Stimulated activated CD4-positive, alpha-beta T cell treated with anti-CD3 and anti-CD28 coated beads, Interleukin-1b, Interleukin-23, amount 100 ng/mL, for 1 hour (primary cell): ENCODE measurements at places on chromosomes 6 and 20.

GRCh38 chr20:23449421-23449820, 3.3 kb downstream of the CST11 start:
- DNase-seq = no peak

DNA sequence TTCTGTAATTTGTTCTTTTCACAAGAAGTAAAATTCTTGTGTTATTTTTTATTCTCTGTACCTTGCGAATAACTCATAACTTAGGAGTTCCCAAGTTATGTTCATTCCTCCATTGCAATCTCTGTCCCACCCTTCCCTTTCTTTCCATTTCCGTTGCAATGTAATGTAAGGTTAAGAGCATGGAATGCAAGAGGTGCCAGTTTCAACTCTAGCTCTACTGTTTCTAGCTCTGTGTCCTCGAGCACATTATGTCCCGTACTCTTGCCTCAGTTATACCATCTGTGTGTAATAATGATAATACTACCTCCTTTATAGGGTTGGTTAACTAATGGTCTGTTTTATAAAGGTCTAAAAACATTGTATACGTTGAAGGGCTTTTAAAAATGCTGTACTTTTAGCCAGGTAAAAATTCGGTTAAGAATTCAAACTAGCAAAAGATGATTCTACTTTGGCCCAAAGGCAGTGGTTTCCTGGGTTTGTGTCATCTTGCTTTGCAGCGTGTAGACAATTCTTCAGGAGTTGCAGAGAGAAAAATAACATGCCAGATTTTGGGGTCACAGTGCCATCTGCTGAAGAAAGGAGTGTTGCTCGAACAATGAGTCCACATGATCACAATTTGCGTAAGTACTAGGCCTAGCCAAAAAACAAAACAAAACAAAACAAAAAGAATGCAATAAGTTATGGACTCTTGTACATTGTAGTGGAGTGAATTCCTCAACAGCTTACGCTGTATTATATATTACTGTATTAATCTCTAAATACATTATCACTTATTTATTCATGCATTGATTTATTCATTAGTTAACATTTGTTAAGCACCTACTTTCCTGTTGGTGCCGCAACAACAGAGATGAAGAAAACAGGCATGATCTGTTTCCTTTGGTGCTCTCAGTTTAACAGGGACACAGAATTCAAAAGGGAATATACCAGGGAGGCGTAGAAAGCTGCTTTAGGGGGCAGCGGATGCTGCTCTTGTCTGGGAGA, 10.0 kb upstream of the PFDN4 start:
- DNase-seq = no peak

- DNase-seq = no peak
Measured at GRCh38 chr6:32109114-32109764, at the start of gene TNXB. TSS of gene TNXB (minus strand) at chr6:32109338. CDS start at chr6:32098198, 11,140 bp downstream.

GRCh38 chr6:3052481-3053230, 15.6 kb upstream of the RIPK1 start:
- DNase-seq = no peak

DNA sequence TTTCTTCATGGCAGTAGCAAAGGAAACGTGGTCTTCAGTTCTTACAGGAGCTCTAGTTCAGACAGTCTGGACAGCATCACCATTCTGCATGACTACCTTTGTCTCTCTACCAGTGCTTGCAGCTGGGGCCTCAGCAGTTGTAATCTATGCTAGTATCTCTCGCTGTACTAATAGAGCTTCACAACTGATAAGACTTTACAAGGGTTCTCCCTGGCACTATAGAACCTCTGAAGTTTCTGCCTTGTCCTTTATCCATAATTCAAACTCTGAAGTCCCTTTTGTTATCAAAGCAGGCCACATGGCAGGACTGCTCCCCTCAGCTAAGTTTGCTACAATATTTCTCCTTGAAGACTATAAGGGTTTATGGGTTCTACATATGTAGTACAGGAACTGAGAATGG, 842.1 kb upstream of the ADGRB3 start:
- no peak for DNase-seq

- DNase-seq = no peak
Measured at GRCh38 chr6:160367798-160368547, 19.8 kb downstream of the SLC22A3 start.

DNA sequence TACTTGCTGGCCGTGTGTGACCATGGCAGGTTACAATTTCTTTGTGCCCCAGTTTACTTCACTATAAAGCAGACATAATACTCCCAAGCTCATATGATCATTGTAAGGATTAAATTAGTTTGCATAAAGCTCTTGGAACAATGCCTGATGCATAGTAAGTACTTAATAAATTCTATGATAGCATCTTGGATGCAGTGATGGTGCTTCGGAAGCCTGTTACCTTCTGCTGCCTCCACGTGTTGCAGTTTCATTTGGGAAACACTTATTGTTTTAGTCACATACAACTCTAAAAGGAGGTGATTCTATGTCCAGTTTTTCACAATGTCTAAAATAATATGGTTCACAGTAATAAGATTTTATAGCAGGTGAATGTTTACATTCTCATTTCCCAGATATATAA, 343.9 kb downstream of the NRN1 start:
- no peak for DNase-seq

DNA sequence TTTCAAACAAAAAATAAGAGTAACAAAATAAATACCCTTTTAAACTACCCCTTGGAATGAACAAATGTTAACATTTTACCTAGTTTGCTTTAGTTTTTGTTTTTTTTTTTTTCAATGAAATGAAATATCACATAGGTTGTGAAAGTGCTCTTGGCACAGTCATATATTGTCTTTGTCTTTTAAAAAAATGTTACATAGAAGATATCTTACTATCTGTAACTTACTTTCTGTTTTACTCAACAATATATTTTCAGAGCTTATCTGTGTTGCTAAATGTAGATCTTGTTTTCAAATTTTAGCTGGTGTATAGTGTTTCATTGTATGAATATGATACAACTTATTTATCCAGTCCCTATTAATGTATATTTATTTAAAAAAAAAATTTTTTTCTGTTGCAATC, 8.6 kb downstream of the CEP57L1 start:
- no peak for DNase-seq

- no peak for DNase-seq
Measured at GRCh38 chr6:138655828-138656227, 117.7 kb upstream of the CCDC28A start.

- no peak for DNase-seq
Measured at GRCh38 chr6:7004581-7005297, 103.0 kb upstream of the RREB1 start.

GRCh38 chr20:62772990-62773844, 23.1 kb upstream of the MRGBP start:
- DNase-seq = no peak

- DNase-seq = no peak
Measured at GRCh38 chr6:93849857-93850256, 430.5 kb upstream of the EPHA7 start.

GRCh38 chr6:105991561-105992314, 94.4 kb upstream of the PRDM1 start:
- no peak for DNase-seq

DNA sequence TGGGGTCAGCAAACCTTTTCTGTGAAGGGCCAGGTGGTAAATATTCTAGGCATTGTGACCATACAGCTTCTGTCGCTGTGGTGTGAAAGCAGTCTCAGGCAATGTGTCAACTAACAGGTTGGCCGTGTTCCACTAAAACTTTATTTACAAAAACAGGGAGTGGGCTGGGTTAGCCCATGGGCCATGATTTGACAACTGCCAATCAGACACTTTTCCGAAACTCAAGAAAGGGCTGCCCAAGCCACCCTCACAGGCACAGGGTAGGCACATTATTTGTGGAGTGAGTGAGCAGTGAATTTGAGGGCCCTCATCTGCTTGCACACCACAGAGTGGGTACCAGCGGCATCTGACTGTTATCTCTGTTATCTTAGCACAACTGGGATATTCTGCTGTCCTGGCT, 290.3 kb downstream of the TAF4 start:
- no peak for DNase-seq

- DNase-seq = no peak
Measured at GRCh38 chr6:154542747-154543146, 32.3 kb upstream of the CNKSR3 start.

GRCh38 chr6:13998356-13998755, 73.6 kb downstream of the RNF182 start:
- no peak for DNase-seq

- DNase-seq = no peak
Measured at GRCh38 chr6:152634773-152635172, 2.4 kb downstream of the SYNE1 start.

DNA sequence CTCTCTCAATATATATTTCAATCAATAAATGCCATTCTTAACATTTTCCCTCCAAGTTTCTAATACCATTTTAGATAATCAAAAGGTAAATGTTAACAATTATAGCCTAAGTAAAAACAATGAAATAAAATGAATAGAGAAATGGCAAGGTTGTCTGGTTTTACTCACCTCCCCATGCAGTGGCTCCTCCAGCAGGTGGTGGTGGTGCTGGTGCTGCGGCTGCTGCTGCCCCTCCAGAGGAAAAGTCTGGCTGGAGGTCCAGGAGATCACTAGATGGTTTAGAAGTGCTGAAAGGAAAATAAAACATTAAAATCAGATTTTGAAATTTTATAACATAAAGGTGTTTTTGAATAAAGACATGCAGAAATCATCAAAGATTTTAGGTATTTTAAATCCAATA, 93.2 kb downstream of the PRSS35 start:
- DNase-seq = no peak

DNA sequence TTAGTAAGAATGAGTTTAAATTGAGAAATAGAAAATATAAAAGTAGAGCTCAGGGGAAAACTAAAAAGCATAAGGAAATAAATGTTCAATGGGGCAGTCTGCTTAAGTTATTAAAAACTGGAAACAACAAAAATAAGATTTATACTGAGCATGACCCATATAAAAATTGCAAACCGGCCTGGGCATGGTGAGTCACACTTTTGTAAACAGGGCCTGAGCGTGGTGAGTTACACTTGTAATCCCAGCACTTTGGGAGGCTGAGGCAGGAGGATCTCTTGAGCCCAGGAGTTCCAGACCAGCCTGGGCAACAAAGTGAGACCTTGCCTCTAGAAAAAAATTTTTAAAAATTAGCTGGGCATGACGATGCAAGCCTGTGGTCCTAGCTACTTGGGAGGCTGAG, 74.6 kb downstream of the TMEM244 start:
- no peak for DNase-seq

GRCh38 chr20:9503526-9504245, 10.7 kb upstream of the LAMP5 start:
- no peak for DNase-seq

DNA sequence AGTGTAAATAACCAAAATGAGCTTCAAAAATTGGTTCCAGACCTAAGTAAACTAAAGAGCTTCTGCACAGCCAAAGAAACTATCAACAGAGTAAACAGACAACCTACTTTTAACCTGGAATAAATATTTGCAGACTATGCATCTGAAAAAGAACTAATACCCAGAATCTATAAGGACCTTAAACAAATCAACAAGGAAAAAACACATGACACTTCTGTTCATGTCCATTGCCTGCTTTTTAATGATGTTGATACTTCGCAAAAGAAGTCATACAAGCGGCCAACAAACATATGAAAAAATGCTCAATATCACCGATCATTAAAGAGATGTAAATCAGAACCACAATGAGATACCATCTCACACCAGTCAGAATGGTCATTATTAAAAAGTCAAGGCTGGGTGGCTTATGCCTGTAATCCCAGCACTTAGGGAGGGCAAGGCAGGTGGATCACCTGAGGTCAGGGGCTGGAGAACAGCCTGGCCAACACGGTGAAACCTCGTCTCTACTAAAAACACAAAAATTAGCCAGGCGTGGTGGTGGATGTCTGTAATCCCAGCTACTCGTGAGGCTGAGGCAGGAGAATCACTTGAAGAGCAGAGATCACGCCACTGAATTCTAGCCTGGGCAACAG, 42.5 kb upstream of the DST start:
- no peak for DNase-seq

- no peak for DNase-seq
Measured at GRCh38 chr6:168231393-168231957, 88.1 kb downstream of the DACT2 start.

DNA sequence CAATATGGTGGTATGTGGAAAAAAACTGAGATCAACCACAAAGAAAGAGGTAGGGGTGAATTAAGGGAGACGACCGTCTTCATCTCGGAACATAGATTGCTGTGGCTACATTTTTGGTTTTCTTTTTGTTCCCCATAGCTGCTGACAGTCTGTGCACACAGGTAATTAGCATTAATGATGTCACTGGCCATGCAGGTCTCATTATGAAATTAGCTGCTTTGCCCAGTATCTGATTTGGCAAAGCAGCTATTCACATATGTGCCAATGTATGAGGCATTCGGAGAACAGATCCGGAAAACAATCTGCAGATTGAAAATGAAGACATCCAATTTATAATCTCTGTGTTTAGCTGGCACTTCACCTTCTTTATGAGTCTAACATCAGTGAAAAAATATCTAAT, 13.1 kb downstream of the NOX3 start:
- DNase-seq = no peak

- no peak for DNase-seq
Measured at GRCh38 chr6:79225717-79226599, 8.5 kb downstream of the HMGN3 start.

DNA sequence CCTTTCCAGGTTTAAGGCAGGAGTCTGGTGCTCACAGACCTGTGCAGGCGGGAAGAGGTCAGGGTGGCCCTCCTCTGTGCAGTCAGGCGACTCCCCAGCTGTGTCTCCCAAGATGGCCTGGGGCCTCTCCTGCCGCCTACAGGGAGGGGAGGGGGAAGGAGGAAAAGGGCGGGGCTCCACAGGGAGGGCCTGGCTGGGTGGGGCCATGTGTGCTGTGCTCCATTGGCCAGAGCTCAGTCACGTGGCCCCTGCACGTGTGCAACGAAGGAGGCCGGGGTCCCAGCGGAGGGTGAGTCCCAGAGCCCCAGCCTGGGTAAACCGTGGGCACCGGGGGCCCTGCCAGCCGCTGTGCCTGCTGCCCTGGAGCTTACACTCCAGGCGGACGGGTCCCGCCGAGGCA, 211.6 kb downstream of the ZDHHC14 start:
- DNase-seq = no peak
